ENCODE measurements at places on chromosomes 7 and 10. TPM values are rescaled to one million over a fixed set of nuclear protein-coding genes. Genes with fewer than 3 reads are reported as not detected.

DNA sequence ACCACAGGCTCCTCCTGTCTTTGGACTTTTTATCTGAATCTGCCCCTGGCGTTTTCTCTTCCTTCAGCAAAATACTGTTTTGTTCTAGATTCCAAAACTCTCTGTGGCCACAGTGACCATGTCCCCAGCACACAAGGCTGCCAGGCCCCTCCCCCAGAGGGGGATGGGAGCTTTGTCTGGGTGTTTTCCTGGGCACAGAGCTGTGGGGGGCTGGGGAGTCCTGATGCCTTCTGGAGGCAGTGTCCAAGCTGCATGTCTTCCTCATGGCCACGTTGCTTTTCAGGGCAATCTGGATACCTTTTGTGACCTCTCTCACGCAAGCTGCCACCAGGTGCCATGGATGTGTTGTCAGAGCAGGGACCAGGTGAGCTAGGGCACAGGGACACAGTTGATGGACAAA is 26.2 kb downstream of the ANTXRL start:
- DNase-seq, result no peak

DNA sequence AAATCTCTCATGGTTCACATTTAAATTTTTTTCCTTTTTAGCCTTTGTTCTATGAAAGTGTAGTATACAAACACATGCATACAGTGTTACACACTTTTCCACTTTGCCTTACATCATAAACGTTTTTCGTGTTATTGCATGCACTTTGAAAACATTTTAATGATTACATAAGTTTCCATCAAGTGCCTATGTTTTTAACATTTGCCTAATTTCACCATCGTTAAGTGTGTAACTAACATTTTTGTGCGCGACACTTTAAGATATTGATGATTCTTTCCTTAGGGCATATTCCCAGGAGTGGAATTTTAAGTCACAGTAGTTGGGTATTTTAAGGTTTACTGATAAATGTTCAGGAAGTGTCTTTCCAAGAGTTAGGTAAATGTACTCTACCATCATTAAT is 1.5 kb upstream of the FRAT2 start:
- no peak for DNase-seq

- no peak for DNase-seq
Observed at GRCh38 chr10:29646960-29647461, 12.2 kb upstream of the SVIL start.

GRCh38 chr7:5824297-5824610 is 42.8 kb upstream of the RNF216 start:
- no peak for DNase-seq

- DNase-seq, result no peak
Observed at GRCh38 chr10:78471723-78472550, 438.3 kb downstream of the RPS24 start.

DNA sequence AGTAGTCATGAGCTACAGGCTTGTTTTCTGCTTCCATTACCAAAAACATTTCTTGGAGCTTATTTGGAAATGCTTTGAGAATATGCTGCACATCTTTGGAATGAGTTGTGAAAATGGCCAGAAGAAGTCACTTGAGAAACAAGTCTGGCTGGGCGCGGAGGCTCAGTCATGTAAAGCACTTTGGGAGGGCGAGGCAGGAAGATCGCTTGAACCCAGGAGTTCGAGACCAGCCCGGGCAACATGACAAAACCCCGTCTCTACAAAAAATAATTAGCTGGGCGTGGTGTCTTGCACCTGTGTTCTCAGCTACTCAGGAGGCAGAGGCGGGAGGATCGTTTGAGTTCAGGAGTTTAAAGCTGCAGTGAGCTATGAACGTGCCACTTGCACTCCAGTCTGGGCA is 882 bp upstream of the CHCHD1 start:
- no peak for DNase-seq

The HSPA12A gene
- 63.1 TPM for total RNA-seq

DNA sequence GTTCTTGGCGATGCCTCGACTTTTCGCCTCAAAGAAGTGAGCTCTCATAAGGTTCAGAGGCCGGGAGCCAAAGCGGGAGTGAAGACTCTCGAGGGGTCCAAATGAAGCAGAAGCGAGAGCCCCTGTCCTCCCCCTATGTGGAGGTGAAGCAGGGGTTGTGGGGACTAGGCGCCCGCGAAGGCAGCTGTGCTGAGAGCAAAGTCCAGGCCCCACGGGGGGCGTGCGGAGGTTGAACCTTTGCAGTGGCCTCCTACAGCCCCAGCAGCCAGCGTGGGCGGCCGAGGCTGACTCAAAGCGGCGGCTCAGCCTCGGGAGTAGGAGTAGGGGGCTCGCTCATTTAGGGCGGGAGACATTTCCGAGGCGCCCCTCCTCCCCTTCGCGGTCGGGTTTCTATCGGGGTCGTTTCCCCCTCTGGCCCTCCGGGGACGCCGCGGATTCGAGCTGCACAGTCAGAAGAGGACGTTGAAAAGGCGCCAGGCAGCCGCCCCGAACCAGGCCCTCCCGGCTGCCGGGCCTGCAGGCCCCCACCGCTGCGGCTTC is 553 bp upstream of the ADD3 start:
- peak; percentile 56 for DNase-seq

DNA sequence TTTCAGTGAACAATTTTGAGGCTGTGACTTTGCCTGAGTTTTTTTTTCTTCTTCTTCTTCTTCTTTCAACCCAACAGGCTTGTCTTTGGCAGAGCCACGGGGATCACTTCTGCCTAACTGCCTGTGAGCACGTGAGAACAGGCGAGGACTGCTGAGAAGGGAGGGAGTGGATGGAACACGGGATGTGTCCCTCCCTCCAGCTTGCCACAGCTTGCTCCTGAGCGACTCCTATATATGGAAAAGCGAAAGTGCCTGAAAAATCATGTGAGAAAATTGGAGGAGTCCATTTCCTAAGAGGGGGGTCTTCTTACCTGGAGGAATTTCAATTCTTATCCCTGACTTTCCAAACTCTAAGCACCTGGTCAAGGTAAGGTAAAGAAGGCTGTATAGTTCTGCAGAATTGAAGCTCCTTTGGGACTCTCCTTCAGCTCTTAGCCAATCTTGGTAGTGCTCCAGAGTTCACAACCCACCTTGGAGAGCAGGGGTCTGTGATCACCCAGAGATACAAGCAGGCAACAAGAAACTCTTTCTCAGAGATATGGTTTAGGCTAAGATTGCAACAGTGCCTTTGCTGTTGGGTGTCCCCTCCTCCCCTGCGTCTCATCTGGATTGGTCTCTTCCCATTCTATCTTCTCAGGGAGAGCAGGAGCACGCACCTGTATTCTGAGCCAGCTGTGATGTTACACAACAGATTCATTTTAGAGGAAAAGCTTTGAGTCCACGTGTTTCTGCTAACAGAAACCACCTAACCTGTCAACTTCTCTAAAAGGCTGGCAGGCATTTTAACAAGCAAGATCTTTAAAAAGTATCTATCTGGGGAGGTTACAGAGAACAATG is at the start of gene MAT1A:
MAT1A (minus strand) TSS at position 208 of the 837 bp plus-strand sequence. CDS start 235 bp downstream, outside the sequence.
- DNase-seq, result no peak

- no peak for DNase-seq
Observed at GRCh38 chr7:1045069-1046063, 1.0 kb downstream of the GPR146 start.

DNA sequence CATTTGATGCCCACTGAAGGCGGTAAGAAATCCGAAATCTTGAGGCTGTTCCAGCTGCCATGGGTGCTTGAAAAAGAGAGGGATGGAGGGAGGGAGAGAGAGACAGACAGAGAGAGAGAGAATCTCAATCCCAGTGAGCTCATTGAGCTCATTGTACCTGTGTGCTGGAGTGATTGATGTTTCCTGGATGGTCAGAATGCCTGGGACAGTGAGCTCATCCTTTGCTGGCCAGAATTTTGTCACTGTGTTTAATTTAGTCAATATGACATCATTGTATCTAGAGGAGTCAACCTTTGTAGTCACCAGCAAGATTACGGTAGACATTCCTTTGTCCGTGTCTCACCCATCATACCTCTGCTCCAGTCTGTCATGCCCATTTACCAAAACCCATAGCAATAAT is 625.4 kb upstream of the POM121L12 start:
- DNase-seq, result no peak

DNA sequence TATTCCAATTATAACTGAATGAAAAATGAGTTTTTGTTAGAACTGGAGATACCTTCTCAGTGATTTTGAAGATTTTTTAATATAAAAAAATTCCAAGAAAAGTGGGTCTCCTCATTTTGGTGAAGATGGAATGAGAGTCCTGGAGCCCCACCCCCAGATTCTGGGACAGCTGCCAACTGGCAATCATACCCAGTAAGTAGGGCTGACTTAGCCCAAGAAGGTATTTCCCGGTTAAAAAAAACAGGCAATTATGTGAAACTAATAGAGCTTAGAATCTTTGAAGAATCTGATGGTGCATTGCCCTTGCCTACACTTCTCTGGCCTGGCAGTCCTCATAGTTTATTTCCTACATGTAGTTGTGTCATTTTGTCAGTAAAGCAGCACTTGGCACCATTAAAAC is 52.8 kb upstream of the VWDE start:
- DNase-seq, result no peak

DNA sequence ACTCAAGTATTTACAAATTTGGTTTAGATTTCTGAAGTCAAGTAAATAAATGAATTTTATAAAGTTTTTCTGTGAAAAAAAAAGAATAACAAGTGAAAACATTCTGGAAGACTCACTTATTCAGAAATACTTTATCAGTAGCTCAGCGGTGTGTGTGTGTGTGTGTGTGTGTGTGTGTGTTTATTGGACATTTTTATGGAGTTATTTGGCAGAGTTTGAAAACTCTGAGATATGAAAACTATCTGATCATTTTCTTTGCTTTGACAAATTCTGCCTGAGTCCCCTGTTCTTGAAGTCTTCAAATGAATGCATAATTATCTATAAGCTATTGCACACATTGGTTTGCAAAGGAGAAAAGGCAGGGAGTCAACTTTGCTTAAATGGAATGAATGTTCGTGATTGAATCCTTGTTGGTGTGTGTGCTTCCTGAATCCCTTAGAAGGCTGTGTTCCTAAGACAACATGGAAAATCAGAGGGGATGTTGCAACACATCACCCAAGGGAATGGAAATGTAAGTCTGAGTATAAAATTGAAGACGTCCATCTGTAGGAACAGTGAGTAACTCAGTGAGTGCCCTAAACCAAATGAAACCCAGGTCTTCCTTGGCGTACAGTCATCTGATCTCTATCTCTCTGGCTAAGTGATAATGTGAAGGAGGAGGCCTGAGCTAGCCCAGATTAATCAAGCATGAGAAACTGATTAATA is 160.9 kb downstream of the REEP3 start:
- no peak for DNase-seq

DNA sequence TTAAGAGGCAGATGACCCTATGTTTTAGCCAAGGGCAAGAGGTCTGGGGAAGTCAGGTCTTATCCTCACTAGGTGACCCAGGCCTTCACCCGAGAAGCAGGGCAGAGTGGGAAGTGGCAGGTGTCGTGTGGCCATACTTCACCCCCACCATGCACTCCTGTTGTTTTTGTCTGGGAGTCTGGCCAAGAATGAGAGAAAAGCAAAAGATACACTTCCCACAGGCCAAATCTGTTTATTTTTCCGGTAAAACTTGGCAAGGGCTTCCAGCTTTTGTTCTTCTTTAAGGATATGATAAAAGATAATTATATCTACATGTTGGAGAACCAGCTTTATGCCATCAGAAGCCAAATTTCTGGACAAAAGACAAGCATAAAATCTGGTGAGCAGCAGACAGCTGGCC is 137.4 kb upstream of the CDC14C start:
- DNase-seq, result peak; percentile 60

The CHAT gene
- total RNA-seq, result 7.4 TPM

- DNase-seq, result no peak
Observed at GRCh38 chr7:105623906-105624305, 42.6 kb upstream of the EFCAB10 start.

- DNase-seq, result no peak
Observed at GRCh38 chr7:38909870-38910269, 879 bp upstream of the VPS41 start.

DNA sequence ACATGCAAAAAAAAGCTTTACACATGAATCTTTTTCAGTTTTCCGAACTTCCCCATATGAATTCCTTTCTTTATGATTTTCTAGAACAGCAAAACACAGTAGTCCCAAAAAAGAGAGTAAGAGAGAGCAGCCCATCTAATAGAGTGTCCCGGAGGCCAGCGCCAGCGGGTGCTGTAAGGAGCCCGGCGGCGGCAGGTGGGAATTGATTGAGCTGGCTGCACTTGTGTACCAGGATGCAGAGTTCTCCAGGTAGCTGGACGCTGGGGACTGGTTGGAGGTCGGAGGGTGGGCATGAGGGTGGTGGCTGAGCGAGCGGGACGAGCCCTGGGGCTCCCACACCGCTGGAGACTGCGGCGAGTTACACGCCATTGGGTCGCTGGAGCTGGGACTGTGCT is 4.0 kb downstream of the DLX5 start:
- DNase-seq, result no peak

The ZNF777 gene
- 4.9 TPM for total RNA-seq

DNA sequence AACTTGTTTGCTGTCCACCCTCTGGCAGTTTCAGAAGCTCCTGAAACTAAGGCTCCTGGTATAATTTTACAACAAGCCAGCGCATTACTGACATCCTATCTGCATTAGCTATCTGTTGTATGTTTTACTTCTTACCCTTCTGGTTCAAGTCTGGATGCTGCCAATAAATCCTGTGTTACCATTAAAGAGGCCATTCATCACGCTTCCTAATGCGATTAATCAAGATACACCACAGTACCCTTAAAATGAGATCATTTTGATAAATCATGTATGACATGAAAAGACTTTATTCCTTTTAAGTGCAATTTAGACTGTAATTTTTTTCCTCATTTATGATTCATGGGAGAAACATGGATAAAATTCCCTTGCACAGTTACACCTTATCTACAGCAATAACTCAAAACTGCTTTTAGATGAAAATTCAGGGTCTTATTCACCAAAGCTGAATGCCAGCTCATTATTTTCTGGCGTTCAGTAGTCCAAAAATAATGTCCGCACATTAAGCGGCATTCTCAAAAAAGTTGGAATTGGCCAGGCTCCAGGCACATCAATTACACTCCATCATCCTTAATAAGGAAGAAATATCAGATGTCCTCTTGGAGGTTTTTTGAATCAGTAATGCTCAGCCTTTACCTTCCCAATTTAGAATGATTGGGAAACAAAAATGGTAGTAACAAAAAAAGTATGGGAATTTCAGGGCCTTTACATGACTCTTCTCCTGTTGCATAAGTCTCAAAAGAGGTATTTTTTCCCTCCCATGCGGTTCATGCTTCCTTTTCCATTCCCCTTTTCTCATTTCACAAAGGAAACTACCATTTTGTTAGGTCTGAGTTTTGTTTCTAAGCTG is 878.5 kb downstream of the LRMDA start:
- no peak for DNase-seq

DNA sequence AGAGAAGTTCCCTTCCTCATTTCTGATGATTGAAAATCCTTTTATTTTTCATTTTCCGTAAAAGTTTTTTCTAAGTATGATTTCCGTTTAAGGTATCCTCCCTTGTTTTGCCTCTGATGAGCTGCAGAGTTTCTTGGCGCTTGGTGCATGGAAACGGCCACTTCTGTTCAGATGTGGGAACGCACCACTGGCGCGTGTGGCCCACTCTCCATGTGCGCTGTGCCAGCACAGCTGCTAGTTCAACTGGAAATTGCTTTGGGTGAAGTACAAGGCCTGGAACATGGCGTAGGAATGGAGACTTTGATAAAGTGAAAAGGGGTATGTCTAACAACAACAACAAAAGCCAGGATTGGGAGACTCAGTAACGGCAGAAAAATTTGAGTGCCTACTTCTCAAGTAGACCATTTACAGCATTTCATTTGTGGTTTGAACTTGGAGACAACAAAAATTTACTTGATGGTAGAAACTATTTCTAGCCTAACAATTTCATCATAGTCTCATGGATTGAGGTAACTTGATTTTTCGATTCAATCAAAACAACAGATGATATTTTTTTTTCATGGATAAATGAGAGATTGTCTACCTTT is 364.2 kb downstream of the SUGCT start:
- DNase-seq, result no peak
